ENCODE measurements at places on chromosomes 7 and 10.
A peak's percentile ranks its signal among the peaks of the same experiment; 100 is the strongest.

- DNase-seq, result no peak
These were observed 76.8 kb downstream of the GATA3 start for GRCh38 chr10:8130973-8131911.

GRCh38 chr7:24980534-24981170 is 674 bp upstream of the OSBPL3 start:
- DNase-seq, result no peak

DNA sequence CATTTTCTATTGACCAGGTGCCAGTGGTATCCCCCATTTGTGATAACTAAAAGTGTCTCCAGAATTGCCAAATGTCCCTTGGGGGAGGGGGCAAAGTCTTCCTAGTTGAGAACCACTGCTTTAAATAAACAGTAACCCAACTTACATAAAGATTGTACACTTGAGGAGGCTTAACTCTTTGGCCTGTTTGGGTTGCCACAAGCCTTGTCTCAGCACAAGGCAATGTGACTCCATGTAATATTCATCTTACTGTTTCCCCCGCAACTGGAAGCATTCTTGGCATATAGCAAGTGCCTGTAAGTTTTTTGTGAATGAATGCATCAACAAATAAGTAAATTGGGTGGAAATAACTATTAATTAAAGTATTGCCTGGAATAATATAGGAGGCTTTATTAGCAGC is 108.3 kb downstream of the ANK3 start:
- DNase-seq, result no peak

DNA sequence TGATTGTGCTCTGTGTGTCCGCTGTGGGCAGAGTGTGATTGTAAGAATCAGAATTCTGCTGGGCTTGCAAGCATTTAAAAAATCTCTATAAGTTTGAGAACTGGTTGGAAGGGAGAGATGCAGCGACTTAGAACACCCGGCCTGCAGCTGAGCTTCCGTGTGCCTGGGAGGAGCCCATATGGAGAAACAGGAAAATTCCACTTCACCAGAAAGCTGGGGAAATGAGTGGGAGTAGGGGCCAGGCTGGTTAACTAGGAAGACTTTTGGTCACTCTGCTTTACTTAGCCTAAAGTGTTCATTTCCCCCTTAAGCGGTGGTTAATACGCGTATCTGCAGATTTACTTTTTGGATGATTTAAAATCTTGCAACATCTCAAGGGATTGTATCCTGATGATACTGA is 72.2 kb downstream of the TCF7L2 start:
- no peak for DNase-seq

GRCh38 chr10:68877482-68878110 is 23.5 kb upstream of the DDX50 start:
- no peak for DNase-seq

DNA sequence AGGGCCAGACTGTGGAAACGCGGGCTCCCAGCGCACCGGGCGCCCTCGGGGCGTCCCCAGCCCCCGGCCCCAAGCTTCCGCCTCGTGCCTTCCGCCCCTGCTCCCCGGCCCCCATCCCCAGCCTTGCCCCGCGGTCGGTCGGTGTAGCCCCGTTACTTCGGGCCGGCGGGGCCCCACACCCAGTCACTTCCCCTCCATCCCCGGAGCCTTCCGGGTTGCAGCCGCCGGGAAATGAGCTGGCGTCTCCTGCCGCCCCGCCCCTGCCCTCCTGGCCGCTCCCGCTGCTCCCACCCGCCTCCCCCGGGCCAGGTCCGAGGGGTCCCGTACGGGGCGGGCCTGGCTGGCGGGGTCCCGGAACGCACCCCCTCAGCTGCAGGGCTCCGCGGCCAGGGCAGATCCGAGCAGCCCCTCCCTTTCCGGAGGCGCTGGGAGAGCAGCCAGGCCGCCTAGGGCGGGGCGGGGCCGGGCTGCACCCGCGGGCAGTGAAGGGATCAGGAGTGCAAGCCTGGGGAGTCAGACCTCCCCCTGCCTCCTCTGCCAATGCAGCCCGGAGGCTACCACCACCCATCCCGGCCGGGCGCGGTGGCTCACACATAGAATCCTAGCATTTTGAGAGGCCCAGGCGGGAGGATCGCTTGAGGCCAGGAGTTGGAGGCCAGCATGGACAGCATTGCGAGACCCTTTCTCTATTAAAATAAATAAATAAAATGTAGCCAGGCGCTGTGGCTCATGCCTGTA is 709 bp downstream of the ARPC1B start:
- peak; percentile 74 for DNase-seq

DNA sequence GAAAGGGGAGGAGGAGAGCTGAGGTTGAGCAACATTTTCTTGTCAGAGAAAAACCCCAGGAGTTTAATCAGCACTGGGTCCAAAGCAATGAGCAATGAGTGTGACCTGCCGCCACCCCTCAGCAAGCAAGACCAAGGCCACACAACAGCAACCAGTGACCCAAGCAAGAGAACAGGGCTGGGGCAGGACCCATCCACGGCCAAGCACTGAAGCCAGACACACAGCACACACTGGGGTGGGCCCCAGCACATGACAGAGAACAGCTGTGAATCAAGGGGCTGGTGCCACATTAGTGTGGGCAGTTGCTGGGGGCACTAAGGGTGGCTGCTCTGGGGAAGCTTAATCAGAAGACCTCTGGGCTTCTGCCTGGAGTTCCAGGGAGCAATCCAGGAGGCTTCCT is 16.2 kb downstream of the TMEM72 start:
- no peak for DNase-seq

All from activated T-cell treated with anti-CD3 and anti-CD28 coated beads, Interleukin-2, amount 50 U/mL, for 1 hour (primary cell).